ENCODE measurements at places on chromosomes 6 and 20.

DNA sequence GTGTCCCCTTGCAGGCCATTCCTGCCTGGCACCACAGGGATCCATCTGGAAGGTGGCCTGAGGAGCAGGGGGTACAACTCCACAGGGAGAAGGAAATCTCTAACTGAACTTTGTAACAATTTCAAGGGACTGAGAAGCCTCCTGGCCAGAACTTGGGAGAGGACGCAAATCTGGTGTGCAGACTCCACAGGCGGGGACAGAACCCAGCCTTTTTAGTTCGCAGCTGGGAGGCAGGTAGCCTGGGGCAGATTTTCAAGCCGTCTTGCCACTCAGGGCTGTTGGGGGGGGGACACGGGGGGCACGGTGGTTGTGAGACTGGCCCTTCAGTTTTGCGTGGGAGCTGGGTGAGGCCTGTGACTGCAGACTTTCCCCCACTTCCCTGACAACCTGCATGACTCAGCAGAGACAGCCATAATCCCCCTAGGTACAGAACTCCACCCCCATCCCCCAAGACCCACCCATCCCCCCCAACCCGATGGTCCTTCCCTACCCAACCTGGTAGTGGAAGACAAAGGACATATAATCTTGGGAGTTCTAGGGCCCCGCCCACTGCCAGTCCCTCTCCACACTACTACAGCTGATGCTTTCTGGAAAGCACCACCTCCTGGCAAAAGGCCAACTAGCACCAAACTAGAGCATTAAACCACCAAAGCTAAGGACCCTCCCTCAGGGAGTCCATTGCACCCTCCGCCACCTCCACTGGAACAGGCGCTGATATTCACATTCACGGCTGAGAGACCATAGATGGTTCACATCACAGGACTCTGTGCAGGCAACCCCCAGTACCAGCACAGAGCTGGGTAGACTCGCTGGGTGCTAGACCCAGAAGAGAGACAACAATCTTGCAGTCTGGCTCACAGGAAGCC lies 3.0 kb upstream of the HUS1B start:
- DNase-seq: no peak

GRCh38 chr6:15790116-15790515 lies 127.3 kb upstream of the DTNBP1 start:
- DNase-seq: no peak

DNA sequence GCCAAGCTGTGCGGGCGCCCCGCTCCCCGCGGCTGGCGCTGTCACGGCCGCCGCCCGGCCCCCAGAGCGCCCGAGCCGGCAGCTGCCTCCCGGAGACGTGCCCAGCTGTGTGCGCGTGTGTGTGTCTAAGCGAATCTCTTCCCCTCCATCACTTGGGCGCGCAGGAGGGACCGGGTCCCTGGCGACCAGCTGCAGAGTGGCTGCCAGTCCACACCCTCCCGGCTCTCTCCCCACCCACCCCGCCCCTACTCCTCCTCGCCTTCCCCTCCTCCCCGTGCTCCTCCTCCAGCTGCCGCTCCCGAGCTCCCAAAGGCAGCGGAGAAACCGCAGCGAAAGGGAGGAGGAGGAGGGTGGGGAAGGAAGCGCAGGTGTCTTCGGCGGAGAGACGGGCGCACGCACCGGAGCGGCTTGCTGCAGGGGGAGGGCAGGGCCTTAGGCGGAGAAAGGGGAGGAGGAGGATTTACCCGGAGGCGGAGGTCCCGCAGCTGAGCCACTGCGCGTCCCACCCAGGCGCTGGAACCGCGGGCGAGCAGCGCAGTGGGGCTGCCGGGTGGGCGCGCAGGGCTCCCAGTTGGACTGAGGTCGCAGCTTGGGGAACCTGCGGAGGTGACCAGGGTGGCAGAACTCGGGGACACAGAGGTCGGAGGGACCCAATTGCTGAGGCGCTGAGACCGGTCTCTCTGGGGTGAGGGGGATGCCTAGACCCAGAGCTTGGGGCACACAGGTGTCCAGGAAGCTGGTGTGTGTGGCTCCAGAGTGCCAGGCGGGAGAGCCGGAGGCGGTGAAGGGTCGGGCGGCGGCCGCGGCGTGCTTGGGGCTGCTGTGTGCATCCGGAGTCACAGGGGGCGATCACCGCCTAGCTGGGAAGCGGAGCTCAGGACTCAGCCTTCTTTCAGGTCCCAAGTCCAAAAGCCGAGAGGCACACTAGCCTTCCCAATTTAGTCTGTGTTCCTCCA lies at the start of gene HS3ST5:
Gene HS3ST5 (minus strand): TSS at position 198 of the 956 bp plus-strand sequence. CDS start 280,178 bp downstream, outside the sequence.
- no peak for DNase-seq

- no peak for DNase-seq
Measured at GRCh38 chr6:106247293-106247692, 78.3 kb downstream of the ATG5 start.

DNA sequence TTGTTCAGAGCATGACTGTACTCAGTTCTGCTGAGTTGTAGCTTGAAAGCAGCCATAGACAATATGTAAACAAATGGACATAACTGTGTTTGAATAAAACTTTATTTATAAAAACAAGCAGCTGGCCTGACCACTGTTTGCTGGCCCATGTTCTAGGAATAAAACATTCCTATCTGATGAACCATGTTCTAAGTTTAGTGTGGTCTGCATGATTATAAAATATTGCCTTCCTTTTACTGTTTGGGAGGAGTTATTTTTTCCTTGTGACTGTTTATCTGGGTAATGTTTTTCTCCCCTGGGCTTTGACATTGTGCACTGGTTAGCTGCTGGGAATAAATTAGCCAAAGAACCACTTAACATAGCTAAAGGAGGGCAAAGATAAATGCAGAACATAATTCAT lies 55.1 kb downstream of the CDS2 start:
- no peak for DNase-seq

GRCh38 chr6:77397561-77397960 lies 65.7 kb downstream of the HTR1B start:
- DNase-seq: no peak

DNA sequence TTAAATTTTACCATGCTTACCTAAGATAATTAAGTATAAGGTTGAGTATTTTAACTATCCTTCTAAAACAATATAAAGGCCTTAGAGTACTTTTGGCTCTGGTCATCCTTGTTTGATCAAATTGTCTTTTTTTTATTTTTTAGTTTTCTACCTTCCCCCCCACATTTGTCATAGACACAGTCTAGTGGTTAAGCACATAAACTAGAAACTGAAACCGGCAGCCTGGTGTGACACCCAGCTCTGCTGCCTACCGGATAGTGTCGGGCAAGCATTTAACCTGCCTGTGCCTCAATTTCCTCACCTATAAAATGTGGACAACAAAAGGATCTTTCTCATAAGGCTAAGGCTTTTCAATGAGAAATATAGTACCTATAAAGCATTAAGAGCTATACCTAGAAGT lies 21.6 kb upstream of the TULP4 start:
- DNase-seq: peak; percentile 69

DNA sequence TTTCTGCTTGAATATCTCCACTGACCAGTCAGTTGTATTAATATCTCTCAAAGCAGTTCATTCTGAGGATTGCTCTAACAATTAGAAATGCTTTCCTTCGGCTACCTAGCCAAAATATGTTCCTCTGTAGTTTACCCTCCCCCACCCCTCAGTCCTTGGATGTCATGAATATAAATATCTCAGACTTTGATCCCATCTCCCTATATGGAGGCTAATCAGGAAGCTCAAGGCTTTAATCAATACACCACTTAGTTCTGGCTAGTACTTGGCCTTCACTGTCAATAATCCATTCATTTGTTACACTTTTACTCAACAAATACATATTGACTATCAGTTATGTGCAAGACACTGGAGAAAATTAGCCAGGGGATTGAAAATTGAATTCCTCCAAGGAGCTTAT lies 60.1 kb downstream of the CLIC5 start:
- DNase-seq: no peak

GRCh38 chr6:21111093-21111725 lies 482.3 kb upstream of the SOX4 start:
- DNase-seq: no peak
